ENCODE measurements at places on chromosomes 6 and 20.

- no peak for DNase-seq
Observed at GRCh38 chr6:89022798-89023197, 57.8 kb upstream of the PNRC1 start.

DNA sequence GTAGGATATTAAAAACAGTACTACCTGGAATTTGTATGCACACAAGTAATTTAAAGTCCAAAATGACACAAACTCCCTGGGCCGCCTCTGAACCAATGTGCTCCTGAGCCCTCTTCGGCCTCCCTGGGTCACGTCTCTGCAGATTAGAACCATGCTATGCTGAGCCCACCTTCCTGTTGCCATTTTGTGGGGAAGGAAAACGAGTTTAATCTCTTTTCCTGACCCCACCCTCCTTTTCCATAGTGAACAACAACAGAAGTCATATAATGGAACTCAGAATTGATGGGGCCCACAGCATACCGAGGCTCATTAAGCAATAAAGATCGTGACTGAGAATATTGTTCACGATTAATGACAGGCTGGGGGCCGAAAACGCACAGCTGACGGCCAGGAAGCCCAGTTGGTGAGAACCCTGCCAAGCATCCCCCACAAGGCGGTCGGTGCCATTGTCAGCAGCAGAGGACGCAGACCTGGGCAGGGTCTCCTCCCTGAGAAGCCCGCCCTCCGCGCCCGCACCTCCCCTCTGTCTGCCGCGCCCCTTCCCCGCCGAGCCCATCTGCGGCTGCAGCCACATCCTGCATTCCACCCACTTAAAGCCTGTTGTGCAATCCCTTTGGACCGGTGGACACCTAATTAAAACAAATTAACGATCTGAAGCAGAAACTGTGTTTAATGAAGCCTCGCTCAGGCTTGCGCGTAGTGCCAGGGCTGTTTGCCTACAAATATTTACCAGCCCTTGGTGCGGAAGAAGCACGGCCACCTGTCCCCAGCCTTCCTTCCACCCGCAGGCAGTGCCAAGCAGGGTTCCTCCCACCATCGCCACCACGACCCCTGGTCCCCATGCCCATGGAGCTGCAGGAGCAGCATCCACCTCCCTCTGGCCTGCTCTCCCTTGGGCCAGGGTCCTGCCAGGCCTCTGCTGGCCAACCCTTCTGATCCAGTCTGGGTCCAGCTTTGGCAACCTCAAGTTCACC, 68.1 kb downstream of the DLL1 start:
- no peak for DNase-seq

DNA sequence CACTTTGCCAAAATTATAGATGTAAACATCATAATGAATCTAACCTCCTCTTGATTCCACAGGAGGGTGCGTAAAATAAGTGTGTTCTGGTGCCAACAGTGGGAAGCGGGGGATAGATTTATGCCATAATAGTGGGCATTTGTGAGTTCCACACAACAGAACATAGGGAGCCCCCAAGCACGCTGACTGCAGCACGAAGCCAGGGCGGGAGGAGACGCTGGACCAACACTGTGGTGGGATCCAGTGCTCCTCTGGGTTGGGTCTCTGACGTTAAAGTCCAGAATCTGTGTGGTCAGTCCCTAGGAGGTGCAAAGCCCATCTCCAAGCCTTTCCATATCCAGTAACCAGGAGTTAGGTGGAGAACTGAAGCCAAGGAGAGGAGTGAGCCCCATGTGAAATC, 1.8 kb upstream of the TTLL2 start:
- DNase-seq = no peak

GRCh38 chr6:98928688-98929087, 19.1 kb downstream of the FBXL4 start:
- DNase-seq = no peak

DNA sequence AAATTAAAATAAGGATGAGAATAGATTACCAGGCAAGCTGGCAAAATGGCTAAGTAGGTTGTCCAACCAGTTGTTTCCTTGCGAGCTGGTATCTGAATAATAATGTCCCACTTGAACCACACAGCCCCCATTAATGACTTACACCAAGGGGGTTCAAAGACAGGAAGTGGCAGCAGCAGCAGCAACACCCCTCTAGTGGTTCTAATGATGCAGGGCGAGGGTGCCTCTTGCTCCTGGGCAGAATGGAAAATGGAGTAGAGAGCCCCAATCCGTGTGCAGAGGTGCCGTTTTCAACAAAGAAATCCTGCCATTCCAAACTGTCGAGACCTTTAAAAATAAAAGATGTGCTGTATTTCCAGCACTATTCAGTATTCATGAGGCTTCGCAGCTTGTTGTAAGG, 218.1 kb downstream of the TSHZ2 start:
- no peak for DNase-seq

DNA sequence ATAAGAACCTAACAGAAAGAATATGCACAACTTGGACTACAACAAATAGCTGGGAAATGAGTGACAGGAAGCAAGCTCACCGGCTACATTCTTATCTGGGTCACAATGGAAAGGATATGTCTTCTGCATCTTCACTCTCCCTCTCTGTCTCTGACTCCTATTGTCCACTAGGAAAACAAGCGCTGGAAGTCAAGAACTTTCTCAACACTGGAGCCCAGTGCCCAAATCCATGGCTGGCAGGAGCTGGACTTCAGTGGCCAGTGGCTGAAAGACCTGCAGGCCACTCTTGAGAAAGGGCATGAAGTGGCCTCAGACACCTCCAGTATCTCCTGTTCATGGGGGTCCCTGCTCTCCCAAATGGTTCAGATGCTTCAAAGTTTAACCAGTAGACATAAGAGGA, 62.0 kb downstream of the FAM50B start:
- no peak for DNase-seq

GRCh38 chr20:61967300-61967699, 98.4 kb downstream of the TAF4 start:
- no peak for DNase-seq

DNA sequence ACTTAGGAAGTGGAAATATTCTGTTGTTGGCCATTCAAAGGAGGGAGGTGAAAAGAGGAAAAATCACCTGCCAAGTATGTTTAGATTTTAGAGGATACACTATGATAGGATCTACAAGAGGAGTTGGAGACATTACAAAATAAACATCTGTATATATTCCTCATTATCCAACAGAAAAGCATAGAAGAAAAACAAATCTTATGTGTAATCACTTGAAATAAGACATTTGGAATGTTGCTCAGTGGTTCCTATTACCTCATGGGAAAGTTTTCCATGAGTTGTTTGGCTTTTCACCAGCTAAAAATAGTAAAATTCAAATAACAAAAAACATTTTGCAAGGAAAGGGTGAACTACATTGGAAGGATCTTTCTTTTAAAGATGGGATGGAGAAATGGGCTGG, 76.7 kb upstream of the CARMIL1 start:
- no peak for DNase-seq

DNA sequence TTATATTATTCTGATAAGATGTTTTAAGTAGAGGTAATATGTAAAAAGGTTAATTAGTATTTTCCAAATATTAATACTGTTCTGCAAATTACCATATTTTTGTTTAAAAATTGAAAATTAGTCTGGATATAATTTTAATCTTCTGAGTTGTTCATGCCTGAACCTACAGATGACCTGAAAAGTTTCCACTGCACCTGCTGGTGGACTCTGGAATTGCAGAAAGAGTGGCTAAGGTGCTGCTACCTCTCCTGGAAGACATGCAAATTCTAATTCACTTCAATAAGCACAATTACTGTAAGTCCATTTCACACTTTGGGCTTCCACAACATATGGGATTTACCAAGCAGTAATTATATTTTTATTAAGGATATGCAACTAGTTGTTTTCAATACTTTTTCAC, 77.7 kb upstream of the OLIG3 start:
- no peak for DNase-seq

DNA sequence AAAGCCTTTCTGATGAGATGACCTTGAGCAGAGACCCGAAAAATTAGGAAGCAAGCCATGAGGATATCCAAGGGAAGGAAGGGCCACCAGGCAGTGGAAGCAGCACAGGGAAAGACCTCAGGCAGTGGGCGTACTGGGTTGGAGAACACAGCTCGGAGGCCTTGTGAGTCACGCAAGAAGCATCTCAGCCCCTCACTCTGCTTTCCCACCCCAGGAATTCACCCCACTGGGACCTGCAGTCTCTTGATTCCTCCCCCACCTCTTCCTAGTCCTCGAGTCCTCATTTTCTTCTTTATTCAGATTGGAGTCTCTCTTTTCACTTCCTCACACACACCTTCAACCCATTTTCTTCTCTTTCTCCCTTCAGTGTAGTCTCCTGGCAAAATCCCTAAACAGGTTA, 27.0 kb downstream of the RPRD1B start:
- no peak for DNase-seq

DNA sequence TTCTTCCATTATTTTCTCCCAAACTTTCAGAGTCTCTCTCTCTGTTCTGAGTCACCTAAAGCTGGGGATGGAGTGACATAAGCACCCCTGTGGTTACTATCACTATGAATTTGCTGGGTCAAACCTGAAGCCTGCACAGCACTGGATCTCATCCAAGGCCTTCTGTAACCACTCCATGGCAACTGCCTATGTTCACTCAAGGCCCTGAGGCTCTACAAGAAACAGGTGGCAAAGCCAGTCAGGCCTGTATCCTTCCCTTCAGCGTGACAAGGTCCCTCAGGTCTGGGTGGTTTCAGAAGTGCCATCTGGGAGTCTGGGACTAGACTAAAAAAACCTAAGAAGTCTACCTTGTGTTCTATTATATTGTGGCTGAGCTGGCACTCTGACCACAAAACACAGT, 1278.8 kb upstream of the EYS start:
- DNase-seq = no peak

GRCh38 chr20:23160536-23161243, 74.6 kb upstream of the CD93 start:
- DNase-seq = no peak

DNA sequence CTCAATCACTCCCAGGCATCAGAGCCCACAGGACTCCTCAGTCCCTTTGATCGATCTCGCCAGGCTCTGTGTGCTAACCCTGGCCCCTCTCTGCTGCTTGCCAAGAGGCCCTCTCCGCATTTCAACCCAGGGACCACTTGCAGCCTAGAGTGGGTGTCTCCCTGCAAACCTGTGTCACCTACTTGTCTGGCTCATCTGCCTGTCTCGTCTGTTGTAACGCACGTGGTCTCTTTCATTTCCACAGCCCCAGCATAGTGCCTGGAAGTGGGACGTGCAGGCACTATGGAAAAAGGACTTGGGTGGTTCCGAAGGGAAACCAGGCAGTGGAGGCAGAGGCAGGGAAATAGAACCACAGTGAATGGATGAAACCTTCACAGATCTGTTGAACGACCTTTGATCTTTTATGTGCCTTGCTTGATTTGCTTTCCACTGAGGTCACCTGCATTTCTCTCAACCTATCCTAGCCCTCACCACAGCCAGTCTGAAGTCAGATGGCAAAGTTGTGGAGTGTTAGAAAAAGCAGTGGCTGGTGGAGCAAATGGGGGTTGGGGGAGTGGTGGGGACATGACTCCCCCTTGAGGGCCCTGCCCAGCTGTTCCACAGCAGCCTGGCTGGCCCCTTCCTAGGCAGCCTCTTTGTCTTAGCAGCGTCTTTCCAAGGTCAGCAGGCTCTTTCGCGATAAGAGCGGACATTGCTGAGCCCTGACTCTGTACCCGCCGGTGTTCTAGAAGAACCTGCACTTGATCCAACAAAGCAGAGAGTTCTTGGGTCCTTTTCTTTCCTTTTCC, 55.8 kb upstream of the TAGAP start:
- no peak for DNase-seq

DNA sequence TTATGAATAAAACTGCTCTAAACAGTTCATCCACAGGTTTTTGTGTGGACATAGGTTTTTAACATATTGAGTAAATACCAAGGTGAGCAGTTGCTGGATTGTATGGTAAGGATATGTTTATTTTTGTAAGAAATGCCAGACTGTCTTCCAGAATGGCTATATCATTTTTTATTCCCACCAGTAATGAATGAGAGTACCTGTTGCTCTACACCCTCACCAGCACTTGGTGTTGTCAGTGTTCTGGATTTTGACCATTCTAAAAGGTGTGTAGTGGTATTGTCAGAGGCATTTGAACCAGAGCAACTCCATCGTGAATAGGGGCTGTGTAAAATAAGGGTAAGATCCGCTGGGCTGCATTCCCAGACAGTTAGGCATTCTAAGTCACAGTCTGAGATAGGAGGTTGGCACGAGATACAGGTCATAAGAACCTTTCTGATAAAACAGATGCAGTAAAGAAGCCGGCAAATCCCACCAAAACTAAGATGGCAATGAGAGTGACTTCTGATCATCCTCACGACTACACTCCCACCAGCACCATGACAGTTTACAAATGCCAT, 12.9 kb upstream of the NT5E start:
- DNase-seq = no peak

GRCh38 chr20:57586370-57586793, 25.5 kb downstream of the PCK1 start:
- no peak for DNase-seq

- no peak for DNase-seq
Observed at GRCh38 chr6:148251891-148252290, 90.7 kb upstream of the SASH1 start.

DNA sequence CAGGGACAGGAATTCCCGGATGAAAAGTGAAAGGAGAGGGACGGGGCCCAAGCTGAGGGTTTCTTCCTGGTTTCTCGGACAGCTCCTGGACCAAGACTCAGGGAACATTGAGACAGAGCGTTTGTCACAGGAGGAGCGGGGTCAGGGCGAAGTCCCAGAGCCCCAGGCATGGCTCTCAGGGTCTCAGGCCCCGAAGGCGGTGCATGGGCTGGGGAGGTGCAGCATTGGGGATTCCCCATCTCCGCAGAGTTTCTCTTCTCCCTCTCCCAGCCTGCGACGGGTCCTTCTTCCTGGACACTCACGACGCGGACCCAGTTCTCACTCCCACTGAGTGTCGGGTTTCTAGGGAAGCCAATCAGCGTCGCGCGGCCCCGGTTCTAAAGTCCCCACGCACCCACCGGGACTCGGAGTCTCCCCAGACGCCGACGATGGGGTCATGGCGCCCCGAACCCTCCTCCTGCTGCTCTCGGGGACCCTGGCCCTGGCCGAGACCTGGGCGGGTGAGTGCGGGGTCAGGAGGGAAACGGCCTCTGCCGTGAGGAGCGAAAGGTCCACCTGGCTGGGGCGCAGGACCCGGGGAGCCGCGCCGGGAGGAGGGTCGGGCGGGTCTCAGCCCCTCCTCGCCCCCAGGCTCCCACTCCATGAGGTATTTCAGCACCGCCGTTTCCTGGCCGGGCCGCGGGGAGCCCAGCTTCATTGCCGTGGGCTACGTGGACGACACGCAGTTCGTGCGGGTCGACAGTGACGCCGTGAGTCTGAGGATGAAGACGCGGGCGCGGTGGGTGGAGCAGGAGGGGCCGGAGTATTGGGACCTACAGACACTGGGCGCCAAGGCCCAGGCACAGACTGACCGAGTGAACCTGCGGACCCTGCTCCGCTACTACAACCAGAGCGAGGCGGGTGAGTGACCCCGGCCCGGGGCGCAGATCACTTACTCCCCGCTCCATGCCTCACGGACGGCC, 54.6 kb upstream of the POLR1H start:
- DNase-seq = no peak

- DNase-seq = no peak
Observed at GRCh38 chr6:3355358-3356055, 96.8 kb downstream of the PSMG4 start.

GRCh38 chr20:31903627-31904386, 33.4 kb downstream of the TTLL9 start:
- no peak for DNase-seq

GRCh38 chr6:57069920-57070331, 20.1 kb upstream of the ZNF451 start:
- DNase-seq = no peak
